SK-N-DZ (cell line): ENCODE measurements at places on chromosomes 1 and 21.
A peak's percentile ranks its signal among the peaks of the same experiment; 100 is the strongest.

- DNase-seq: no peak
These were observed 229.2 kb upstream of the KCNK2 start for GRCh38 chr1:214853340-214853739.

DNA sequence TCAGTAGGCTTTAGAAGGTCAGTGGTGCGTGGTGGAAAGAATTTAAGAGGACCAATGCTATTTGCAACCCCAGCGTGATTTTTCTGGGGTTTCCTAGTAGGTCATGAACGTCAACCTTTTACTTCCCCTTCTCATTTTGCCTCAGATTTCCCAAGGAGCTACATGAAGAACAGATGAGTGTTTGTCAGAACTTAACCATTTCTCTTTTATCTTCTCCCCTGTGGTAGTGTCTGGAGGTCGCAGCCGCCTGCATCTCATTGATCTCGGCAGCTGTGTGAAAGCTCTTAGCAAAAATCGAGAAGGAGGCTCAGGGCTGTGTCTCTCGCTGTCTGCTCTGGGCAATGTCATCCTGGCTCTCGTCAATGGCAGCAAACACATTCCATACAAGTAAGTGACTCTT, 491.1 kb downstream of the KIF26B start:
- peak; percentile 21 for DNase-seq

DNA sequence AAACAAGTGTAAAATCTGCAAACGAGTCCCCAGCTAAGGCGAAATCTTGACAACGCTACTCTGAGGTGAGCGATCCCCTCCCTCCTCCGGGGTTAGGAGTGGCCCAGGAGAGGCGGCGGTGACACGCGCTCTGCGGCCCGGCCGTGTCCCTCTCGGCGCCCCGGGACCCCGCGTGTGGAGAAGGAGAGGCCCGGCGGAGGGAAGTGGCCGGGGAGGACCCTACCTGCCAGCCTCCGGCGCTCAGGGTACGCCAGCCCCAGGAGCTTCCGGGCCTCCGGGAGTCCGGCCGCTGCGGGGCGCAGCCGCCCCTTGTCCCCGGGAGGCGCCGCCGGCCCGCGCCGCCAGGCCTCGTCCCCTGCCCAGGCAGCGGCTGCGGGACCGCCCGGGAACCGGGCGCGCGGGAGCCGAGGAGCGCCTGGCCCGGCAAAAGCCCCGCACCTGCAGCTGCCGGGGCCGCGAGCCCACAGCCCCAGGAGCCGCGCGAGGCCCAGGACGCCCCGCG, 543 bp downstream of the ABCB10 start:
- DNase-seq: peak; percentile 27

DNA sequence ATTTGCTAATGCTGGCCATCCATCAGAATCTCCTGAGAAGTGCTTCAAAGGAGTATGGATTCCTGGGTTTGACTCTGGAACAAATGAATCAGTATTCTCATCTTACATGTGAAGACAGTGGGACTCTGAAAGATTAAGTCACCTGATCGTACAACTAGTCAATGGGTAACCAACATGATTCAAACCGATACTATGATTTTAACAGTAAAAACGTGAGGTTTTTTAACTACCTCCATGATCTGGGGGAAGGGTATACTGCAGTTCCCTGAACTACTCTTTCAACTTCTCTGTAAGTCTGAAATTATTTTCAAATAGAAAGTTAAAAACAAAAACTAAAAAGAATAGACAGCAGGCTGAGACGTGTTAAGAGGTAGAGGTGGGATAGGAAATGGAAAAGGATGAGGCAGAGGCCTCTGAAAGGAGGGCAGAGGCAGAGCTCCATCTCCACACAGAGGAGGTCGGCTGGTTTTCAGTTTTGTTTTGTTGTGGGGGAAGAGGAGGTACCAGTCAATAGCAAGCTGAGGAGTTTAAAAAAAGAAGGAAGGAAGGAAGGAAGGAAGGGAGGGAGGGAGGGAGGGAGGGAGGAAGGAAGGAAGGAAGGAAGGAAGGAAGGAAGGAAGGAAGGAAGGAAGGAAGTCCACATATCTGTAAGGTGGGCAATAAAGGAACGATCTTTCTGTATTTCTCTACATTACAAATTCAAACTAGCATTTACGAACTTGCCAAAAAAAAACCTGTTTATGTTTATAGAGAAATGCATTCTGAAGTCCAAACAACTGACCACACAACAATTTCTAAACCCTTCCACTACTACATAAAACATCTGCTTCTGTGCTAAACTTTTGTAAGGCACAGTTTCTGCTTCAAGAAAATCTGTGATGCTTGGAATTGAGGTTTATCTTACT, 213.1 kb downstream of the RERE start:
- no peak for DNase-seq

GRCh38 chr1:56838759-56839158, 15.8 kb upstream of the C8A start:
- no peak for DNase-seq

- no peak for DNase-seq
These were observed 56.8 kb downstream of the C1orf21 start for GRCh38 chr1:184443624-184444023.

DNA sequence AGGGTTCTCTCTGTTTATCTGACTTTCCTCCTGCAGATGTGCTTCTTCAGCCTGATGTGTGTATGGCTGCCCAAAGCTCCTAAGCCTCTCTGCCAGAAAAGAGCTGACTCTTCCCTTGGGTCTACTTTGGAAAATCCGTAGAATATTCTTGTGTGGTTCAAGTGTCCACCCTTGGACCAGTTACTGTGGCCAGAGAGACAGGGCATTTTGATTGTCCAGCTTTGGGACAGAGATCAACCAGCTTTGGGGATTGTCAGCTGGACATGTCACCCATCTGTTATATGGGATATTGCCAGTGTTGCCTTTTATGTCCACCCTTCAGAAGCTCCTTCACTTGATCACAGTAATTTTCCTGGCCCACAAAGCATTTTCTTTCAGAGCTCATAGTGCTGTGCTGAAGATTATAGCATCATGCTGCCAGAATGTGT, 126.2 kb upstream of the L1TD1 start:
- DNase-seq: no peak

DNA sequence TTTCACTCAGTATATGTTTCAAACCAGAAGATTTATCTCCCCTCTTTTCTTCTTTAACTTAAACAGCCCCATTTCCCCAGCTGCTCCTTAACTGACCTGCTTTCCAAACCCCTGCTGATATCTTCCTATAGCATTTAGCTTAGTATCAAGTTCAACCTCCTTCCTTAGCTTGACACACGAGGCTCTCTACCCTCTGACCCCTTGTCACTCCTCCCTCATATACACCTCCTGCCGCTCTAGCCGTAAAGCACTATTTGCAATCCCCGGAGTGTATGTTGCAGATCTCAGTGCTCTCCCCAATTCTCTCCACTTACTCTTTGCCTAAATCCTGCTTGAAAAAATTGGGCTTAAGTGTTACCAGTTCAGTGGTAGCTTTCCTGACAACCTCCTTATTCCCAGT, 13.7 kb upstream of the AKR1A1 start:
- no peak for DNase-seq

DNA sequence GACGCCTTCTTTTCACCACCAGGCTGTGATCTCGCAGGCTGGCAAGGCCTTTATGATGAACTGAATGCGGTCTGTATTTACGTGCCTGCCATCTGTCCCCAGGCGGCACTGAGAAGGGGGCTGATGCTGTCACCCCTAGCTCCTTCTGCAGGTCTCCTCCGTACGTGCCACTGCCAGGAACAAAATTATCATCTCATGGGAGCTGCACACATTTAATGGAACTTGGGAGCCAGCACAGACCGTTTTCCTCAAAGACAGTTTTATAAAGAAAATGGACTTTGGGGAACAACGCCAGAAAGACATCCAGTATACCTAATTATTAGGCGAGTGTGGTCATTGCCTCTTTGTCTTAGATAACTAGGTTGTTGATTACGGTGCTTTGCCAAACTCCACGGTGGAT, 434.5 kb downstream of the KIF26B start:
- no peak for DNase-seq

GRCh38 chr1:46043458-46044017, 88.9 kb downstream of the PIK3R3 start:
- no peak for DNase-seq

DNA sequence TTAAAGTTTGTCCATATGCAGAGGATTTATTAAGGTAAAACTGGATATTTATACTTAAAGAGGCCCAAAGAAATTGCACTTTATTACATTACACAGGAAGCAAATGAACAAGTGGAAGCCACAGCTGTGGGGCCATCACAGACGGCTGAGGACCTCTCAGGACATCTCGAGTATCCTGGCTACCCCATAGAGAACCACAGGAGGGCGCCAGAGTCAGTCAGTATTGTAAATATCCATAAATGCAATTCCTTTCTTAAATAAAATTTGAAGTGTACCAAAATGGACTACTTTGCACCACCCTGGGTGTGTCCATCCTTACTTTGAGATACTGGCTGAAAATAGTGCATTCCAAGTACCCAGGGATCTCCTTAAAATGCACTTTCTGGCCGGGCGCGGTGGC, 257.2 kb downstream of the MRPL39 start:
- DNase-seq: peak; percentile 19

DNA sequence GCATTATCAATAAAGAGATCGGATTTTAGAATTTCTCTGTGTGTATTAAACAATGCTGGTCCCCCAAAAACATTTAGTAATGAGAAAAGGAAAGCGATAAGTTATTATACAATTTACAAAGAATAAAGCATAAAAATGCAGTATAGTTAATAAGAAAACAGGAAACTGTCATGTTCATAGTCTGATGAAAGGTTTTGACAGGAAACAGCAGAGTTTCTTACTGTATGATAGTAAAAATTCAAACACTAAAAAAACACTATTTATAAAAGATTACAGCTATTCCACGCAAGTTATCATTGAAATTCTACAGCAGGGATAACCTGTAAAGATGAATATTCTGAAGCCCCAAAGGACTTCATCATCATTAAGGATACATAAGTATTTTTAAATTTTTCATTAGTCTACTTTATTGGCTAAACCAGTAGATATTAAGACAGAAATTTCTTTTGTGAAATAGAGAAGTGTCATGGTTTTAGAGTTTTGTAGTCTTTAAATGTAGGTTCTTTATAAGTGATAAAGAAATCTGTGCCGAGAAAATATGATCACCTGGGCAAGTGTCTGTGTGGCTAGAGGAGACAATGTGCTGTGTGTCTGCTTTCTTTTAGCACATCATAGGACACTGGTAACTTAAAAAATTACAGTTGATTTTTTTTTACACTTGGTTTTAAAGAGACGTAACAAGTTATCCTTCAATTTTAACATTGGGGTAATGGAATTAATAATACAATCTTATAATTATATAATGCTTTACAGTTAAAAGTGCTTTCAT, 49.7 kb upstream of the GFI1 start:
- DNase-seq: no peak

DNA sequence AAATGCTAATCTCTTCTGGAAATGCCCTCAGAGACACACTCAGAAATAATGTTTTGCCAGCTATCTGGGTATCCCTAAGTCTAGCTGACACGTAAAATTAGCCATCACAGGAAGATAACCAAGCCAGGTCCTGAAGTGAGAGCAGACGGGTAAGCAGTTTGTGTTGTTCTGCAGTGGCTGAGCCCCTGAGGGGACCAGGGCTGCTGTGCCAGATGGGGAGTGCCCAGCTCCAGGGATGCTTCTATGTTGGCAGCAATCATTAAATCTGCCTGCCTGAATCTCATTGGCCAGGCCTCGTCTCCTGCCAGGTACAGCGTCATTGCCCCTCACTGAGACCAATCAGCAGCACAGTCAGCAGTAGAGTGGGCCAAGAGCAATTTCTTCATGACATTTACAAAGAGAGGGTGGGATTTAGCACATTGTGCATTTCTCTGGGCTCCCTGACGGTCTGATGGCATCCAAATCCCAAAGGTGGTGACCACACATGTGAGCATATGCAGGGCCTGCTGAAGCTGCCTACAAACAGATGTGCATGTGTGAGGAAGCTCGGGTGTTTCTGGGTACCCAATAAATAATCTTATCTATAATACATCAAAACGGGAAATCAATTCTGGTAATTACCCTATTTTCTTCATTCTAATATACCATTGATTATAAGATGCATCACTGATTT, 58.7 kb upstream of the LRRN2 start:
- no peak for DNase-seq

GRCh38 chr1:232586679-232587078, 43.3 kb downstream of the SIPA1L2 start:
- no peak for DNase-seq

- peak; percentile 92 for DNase-seq
These were observed 135.7 kb upstream of the KRTAP19-8 start for GRCh38 chr21:31173881-31174555.

DNA sequence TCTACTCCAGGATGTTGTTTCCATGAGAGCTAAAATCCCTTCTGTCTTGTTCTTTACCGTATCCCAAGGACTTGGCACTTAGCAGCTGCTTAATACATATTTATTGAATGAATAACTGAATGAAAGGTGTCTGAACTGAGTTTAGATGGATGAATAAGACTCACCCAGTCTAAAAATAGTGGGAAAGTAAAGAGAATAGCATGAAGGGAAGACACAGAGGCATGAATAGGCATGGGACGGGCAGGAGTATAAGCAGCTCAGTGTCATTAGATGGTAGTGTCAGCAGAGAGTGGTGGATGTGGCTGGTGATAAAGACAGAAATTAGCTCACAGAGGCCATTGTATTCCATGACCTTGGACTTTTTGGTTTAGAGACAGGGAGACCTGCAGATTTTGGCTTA, 9.2 kb downstream of the IL12RB2 start:
- no peak for DNase-seq
